Adrenal gland (tissue), 19 donors: ENCODE measurements at places on chromosomes 6 and 20.
A peak's percentile ranks its signal among the peaks of the same experiment; 100 is the strongest.

GRCh38 chr6:157909282-157909664 lies 72.4 kb upstream of the SYNJ2 start:
- no peak for DNase-seq

GRCh38 chr6:167000759-167001158 lies 1.6 kb downstream of the CEP43 start:
- DNase-seq = no peak

DNA sequence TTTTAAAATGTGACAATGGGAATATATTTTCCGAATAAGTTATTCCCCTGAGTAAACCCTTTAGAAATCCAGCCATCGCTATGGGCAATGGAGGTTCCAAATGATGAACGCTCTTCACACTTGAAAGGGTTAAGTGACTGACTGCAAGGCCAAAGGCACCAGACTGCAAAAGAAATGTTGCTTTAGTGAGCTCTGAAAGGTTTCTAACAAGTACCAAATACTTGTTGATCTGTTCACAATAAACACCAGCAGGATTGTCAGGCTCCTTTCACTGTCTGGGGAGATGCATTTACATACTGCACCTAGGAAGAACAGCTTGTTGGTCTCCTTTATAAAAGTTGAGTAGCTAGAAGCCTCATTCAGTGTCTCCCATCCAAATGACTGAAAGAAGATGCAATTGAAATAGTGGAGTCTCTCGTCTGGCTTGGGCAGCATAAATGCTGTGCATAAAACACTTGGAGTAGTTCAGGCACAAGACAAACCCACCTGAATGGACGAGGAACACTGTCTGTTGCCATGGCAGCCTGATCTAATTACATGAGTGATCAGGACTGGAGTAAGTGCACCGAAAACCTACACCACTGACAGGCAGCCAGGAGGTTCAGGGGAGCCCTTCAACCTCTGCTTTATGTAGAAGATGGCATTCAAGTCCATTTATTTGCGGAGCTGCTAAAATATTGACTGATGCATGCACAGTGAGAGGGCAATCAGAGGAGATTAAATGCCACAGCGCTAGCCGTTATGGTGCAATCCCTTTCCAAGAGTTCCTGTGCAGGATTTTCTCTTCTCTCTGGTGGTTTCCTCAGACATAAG lies 2.9 kb downstream of the ATXN1 start:
- DNase-seq = peak; percentile 37

DNA sequence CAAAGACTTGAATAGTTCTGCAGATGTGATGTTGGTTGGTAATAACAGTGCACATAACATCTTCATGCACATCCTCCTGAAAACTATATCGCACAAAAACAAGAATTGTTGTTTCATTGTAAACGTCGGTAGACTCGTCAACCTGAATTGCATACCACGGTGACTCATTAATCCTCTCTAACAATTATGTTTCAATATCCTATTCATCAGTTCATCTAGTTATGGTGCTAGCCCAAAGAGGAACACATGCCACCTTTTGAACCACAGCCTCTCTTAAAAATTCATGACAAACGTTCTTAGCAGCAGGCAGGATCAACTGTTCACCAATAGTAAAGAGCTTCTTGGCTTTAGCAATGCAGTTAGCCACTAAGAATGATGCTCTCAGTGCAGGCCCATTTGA lies 25.0 kb downstream of the CRYBG1 start:
- DNase-seq = no peak

DNA sequence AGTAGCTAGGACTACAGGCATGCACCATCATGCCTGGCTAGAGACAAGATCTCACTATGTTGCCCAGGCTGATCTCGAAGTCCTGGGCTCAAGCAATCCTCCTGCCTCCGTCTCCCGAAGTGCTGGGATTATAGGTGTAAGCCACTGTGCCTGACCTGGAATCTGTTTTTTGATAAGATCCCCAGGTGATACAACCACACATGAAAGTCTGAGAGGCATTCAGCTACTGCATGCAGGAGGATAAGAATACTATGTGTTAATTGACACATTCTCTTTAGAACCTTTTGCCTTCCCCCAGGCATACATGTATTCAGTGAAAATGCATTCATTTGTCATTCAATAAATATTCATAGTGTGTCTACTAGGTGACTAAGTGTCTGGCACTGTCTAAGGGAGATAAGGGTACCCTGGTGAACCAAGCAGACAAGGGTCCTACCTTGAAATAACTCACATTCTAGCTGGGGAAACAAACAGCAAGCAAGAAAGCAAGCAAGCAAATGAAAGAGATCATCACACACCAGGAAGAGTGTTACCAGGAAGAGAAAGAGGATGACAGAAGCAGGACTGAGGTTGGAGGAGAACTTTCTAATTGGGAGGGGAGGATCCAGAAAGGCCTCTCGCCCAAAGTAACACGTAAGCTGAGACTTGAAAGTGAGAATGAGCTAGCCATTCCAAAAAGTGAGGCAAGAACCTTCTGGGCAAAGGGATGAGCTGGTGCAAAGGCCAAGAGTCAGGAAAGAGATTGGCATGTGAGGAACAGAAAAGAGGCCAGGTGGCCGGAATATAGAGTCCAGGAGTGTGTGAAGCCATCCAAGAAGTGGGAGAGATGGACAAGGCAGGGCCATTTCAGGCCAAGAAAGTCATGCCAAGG lies 6.5 kb downstream of the GFOD1 start:
- DNase-seq = no peak

DNA sequence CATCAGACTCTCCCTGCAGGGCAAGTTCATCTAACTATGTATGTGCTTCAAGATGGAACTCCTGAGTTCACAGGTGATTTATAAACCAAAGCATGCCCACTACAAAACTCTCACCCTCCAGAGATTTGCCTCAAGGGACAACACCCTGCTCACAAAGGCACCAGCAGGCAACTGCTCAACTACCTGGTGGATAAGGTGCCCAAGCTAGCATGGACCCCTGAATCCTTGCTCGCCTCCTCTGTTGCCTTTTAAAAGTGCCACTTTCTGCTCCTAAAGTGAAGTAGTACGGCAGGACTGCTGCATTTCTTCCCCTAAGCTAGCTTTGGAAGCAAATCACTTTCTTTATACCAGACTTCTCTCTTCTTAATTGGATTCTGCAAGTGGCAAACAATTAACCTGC lies 1.2 kb downstream of the LPA start:
- no peak for DNase-seq

GRCh38 chr6:73671911-73672685 lies 18.3 kb upstream of the SLC17A5 start:
- DNase-seq = no peak

- no peak for DNase-seq
Measured at GRCh38 chr6:115570331-115570730, 490.4 kb downstream of the FRK start.

GRCh38 chr20:50625986-50626677 lies 65.2 kb downstream of the RIPOR3 start:
- peak; percentile 46 for DNase-seq

- no peak for DNase-seq
Measured at GRCh38 chr20:58078741-58079522, 149.5 kb downstream of the ANKRD60 start.

DNA sequence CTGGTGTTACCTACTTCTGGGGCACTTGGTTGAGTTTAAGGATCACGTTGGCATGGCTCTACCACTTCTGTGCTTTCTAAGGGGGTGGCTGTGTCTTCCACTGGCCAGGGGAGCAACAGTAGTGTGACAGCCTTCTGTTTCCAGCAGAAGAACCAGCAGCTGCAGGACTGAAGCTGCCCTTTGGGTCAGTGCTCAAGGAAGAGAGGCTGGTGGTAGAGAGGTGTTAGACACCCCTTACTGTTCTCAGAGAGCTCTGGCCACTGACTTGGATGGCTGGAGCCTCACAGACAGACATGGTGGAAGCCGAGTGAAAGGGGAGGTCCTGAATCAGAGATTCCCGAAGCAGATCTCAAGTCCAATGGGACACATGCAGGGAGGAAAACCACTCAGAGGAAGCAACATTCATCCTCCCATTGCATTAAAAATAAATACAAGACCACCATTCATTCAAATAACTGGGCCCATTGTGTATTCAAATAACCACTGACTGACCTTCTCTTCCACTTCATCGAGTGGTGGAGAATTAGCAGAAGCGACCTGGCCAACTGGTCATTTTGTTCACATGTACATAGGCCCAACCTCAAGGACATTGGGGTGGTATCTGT lies 106.7 kb downstream of the MYLK4 start:
- no peak for DNase-seq

DNA sequence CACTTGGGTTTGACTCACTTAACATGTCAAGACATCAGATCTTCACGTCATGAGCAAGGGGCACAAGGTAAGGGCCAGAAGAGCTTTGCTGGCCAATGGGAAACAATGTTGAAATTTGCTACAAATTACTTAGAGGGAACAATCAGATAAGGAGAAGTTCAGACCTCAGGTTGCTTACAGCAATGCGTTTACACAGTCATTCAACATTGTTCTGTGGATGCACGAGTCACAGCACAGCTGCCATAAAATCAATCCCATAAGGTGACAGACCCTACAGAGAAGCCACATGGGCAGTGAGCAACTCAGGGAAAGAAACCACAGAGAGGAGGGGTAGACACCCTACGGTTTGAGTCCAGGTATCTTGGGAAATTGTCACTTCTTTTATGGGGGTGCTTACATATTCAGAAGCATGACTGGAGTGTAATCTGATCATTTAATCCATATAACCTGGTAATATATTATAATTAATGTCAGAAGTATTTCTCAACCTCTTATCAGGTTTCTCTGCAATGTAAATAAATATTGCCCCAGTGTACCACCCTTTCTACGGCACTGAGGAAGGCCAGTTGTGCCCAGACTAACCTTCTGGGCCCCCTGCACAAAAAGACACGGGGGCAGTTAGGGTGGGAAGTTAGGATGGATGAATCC lies 2.3 kb upstream of the SLC22A2 start:
- DNase-seq = no peak

GRCh38 chr20:10671221-10671918 lies 2.4 kb downstream of the JAG1 start:
- peak; percentile 86 for DNase-seq

GRCh38 chr6:135054226-135054568 lies 425 bp downstream of the HBS1L start:
- DNase-seq = no peak

DNA sequence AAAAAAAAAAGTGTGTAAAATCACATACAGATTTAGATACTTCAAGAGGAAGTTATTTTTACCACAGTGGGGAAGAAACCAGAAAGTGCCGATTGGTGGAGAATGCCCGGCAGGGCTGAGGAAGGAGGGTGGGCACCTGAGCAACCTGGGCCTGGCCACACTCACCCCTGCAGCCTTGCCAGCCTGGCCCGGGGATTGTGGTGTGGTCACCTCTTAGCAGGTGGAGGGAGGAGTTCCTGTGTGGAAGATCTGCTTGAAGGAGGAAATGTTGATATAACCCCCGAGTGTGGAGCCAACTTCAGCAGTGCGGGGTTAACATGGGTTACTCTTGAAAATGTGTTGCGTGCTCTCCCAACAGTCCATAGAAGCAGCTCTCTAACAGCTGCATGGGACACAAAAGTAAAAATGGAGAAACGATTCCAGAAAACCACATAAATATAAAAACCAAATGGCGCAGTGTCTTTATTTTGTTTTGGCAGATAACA lies 14.7 kb downstream of the UST start:
- DNase-seq = no peak

GRCh38 chr6:12865671-12866181 lies 149.2 kb downstream of the PHACTR1 start:
- no peak for DNase-seq

GRCh38 chr6:104941729-104942091 lies 15.2 kb upstream of the LIN28B start:
- no peak for DNase-seq

DNA sequence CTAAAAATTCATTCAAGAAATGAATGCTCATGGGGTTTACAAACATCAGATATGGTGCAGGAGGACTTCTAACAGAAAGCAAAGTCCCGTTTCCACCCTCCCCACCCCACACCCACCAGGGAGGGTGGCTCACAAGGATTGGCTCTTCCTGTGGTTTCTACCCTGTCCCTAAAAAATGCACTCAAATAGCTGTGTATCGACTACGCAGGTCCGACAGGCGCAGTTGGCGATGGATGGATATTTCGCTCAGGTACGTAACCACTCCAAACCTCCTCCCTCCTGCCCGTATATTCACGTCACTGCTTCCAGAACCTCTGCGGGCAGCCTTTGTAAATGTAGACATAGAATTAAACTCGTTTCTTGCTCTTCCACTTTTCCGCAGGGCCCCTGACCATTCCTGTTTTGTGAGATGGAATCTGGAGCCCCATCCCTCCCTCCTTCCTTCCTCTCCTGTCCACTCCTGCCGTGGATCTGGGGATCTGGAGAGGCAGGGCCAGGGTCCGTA lies 264.3 kb downstream of the BMP7 start:
- no peak for DNase-seq

GRCh38 chr6:140586426-140587061 lies 1212.1 kb upstream of the CITED2 start:
- DNase-seq = no peak

DNA sequence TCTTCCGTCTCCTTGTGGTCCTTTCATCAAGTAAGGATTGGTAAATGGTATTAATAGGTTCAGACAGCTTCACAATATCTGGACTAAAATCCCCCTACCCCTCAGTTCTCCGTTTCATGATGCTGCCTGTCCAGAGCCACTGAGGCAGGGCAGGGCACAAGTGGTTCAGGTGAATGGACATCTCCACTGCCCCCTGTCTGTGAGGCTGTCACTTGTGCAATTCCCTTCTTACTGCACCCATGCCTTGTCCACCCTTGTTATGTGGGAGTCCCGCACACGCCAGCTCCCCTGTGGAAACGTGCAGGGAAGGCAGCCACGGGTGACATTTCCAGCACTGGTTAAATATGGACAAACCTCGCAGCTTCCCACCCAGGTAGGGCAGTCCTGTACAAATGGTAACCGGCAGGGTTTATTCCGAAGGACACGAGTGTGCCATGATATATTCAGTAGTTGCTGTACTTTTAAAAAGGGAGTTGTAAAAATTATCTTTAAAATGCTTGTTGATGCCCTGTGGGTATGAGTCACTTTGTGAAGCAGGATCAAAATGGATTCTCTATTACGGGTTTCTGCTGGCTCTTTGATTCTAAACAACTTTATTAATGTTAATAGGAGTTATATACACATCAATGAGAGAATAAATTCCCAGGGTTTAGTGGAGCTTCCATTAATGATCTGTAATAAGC lies 73.5 kb downstream of the FYN start:
- no peak for DNase-seq
